Peyer's patch (tissue), 4 donors: ENCODE measurements at places on chromosomes 13 and 19. TPM values are rescaled to one million over a fixed set of nuclear protein-coding genes. Genes with fewer than 3 reads are reported as not detected.
A peak's percentile ranks its signal among the peaks of the same experiment; 100 is the strongest.

DNA sequence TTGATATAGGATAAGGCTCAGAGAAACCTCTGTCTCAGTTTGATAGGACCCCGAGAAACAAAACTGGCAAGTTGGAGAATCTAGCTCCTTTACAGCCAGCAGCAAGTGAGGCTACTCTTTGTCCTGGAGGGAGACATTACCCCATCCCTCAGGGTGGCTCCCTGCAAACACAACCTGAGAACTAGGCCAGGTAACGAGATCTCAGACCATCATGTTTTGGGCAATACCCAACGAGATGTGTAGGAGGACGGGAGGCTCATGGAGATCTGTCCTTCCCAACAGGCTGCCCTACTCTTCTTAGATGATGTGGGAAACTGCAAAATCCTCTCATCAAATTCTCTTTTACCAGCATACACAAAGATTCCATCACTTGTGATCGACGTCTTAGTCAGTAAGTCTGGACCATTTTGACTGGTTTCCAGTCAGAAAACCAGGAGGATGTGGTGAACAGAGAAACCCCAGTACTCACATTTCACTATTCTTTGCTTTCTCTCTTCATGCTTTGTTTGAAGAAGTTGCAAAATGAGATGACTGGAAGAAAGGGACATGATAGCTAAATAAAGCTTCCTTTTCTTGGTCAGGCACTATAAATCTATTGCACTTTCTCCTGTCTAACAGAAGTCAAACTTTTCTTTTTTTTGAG is 6.0 kb upstream of the CTU1 start:
- no peak for DNase-seq

APC2 gene
- 0.76 TPM for total RNA-seq

- no peak for DNase-seq
These were observed 92.0 kb downstream of the HS6ST3 start for GRCh38 chr13:96181911-96182310.

DNA sequence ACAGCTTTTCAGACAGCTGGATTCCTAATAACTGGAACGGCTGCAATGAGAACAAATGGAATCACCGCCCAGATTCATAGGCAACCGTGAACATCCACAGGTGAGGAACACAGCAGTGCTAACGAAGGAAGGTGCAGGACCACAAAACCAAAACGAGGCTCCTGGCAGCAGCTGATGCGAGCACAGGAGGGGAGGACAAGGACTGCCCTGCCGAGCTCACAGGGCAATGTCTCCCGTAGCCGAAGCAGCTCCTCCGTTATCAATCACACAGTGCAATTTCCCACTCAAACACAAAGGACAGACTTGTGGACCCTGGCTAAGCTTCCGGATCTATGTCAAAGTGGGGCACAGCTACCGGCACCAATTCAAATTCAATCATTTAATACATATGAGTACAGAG is 70.6 kb downstream of the STK24 start:
- peak; percentile 10 for DNase-seq

CPT1C gene
- 12.4 TPM for total RNA-seq

GRCh38 chr13:43085545-43085944 is 62.2 kb downstream of the DNAJC15 start:
- DNase-seq, result no peak

DNA sequence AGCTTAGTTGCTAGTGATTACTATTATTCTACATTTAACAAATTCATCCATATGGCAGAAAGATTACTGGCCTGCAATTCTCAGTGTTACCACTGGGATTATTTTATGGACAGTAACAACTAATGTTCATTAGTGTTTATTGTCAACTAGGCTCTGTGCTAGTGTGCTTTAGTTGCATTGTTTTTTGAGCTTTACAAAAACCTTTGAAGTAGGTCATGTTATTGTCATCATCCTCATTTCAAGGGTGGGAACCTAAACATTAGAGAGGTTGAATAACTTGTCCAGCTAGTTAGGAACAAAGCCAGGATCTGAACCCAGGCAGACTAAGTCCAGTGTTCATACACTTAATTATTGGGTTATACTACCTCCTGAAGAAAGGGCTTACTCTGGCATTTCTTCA is 27.8 kb upstream of the TDRD3 start:
- DNase-seq, result no peak

DNA sequence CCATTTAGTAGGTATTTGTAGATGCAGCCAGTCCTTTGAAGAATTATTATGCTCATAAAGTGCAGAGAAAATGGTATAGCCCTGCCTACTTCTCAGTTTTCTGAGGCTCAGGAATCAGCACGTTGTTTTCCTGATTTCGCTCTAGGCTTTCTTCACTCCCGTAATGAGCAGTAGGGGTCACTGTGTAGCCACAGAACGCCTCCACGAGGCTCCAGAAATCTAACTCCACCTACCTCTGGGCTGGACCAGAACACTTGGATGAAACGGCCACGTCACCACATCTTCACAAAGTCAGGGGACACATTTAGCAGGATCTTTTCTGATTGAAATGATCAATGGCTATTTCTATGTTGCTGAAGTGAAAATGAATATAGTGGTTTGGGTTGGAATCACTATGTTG is 49.8 kb upstream of the GTF3A start:
- DNase-seq, result peak; percentile 34
